ENCODE measurements at places on chromosomes 11 and 22.

DNA sequence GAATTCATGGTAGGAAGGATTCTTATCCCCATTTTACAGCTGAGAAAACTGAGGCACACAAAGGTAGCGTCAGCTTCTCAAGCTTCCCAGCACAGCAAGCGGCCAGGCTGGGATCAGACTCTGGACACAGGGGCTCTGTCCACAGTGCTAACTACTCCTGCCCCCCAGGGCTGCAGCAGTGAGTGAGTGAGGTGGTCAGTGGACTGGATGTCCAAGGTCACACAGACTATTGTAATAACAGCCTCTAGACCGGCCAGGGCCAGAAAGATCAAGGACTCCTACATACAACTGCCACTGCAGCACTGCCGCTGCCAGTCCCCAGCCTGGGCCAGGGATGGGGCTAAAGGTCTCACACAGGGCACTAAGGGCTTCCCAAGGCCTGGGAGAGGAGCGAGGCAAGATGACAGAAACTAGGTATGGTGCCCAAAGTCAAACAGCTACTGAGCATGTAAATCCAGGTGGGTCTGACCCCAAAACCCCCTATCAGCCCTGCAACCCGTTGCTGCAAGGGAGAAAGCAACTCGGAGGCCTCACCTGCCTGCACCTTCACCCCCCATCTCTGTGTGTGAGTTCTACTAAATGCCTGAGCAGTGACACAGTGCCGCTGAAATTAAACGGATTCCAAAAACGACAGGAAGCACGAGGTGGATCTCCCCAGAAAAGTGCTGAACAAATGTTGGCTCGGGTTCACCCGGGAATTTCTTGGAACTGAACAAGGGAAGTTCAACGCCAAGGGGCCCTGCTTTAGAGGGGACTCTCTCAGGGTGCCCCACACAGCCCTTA lies 161.8 kb upstream of the GRK3 start:
- peak; percentile 56 for DNase-seq

- no peak for DNase-seq
Measured at GRCh38 chr11:11432621-11433319, 79.7 kb upstream of the CSNK2A3 start.

DNA sequence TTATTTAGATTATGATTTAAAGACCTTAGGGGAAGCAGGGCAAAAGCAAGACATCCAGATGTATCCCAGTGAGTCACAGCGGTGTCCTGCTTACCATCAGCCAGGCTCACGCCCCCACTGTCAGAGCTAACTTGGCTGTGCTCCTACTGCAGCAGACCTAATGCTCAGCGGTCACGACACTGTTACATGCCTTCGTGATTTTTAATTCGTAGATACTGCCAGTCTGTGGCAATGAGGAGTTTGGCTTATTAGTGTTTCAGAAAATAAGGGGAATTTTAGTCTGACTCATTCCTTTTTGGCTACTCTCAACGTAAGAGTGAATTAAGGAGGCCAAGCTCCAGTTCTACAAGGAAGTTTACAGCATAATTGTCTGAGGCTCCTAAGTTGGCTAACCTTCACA lies 22.7 kb downstream of the EFCAB6 start:
- DNase-seq: peak; percentile 12

DNA sequence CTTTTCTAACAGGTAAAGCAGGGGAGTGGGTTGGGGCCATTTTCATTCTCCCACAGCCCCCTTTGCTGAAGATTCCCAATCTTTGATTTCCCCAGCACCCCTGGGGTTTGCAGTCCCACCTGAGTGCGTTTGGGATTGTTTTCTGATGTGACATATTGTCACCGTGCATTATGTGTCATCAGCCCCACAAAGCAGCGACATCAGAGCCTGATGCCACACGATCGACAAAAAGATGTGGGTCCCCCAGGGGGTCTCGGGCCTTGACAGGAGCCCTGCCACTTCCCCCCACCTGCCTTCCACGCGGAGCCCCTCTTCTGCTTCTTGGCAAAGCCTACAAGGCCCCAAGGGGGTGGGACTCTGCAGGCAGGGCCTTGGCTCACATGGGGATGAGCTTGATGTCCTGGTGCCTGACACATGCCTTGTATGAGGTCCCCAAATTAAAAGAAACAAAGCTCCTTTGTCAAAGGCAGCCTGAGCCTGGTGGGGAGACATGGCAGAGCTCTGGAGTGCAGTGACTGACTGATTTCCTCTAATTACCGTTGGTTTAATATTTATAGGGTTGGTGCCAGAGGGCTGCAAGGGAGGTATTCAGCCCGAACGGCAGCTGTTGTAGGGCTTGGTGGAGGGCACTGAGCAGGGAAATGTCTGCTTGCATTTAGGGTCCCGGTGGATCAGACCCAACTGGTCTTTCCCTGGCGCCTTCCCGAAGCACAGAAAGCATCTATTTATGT lies 149.2 kb downstream of the MIAT start:
- no peak for DNase-seq

GRCh38 chr11:61996933-61997332 lies 29.5 kb upstream of the FTH1 start:
- no peak for DNase-seq

- no peak for DNase-seq
Measured at GRCh38 chr11:26073646-26074045, 258.3 kb upstream of the ANO3 start.

GRCh38 chr11:64766881-64767280 lies 7.1 kb upstream of the PYGM start:
- no peak for DNase-seq

DNA sequence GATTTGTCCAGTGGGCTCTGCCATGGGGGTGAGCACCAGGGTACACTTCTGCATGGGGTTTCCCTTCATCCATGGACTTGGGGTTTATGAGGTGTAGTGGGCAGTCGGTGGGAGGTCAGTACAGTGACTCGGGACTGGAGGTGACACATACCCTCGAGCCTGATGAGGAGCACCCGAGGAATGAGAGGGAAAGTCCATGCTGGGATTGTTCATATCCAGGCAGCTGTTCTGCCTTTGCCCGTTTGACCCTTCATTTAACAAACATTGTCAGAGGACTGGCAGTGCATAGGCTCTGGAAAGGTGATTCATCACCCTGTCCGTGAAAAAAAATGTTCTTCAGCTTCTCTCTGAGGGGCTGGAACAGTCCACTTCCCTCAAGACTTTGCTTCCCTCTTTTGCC lies 2.7 kb downstream of the NAV2 start:
- peak; percentile 99 for DNase-seq

DNA sequence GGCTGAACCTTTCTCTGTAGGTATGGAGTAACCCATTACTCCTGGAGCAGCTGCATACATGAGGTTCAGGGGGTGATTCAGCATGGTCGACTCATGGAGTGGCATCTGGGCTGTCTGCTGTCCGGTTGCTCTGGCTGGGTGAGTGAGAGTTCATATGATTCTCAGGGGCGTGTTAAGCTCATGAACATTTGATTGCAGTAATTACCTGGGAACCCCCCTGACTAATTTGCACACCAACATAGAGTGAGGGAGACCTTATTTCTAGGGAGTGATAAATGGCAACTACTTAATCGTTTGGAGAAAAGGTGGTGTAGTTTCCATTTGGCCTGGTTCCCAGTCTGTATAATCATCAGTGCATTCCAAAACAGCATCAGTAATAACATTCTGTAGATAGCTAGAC lies 661.9 kb downstream of the ETS1 start:
- DNase-seq: no peak

DNA sequence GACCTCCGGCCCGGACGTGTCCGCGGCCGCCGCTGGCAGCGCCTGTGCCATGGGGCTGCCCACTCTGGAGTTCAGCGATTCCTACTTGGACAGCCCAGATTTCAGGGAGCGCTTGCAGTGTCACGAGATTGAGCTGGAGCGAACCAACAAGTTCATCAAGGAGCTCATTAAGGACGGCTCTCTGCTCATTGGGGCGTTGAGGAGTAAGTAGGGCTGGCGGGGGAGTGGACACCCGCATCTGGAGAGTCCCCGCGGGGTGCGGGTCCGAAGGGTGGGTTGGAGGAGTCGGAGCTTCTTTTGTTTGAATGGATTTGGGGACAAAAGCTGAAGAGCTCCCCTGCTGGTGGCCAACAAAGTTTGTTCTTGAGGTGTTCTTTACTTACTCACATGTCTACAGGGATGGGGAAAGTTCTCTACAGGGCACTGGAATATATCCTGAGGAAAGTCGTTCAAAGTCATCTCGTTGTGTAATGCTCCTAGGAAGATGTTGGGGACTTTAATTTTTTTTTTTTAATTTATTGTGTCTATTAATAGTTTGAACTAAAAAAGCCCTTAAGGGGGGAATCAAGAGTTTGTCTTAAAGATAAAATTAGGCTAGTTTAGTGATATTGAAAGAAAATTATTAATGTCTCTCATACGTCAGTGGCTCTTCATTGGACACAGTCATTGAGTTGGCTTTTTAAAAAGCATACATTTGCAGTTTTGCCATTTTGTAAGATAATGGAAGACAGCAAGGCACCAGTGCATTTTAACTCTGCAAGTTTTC lies 725 bp downstream of the ARHGAP42 start:
- DNase-seq: peak; percentile 90

- no peak for DNase-seq
Measured at GRCh38 chr11:128928400-128928799, 14.3 kb downstream of the TP53AIP1 start.

DNA sequence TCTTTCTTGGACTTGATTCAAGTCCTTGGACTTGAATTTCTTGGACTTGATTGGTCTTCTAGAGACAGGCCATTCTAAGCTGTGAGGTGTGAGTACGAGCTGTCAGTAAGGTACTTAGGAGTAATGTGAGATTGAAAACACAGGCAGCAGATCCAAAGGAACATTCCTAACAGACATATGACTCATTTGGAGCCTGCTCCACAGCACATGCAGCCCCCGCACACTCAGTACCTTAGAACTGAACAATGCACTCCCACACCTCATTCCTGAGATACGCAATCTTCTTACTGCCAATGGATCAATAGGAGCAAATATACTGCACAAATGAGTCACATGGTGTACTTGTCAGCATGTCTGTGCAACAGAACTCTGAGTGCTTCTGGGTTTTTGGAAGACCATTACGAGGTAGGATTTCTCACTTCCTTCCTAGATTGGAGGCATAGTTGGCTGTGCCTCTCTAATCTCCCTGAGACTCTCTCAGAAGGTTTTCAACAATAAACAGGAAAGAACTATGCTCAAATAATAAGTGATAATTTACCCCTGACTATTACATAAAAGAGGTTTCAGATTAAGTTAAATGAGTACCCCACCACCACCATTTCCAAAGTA lies 243.1 kb downstream of the KCNA4 start:
- no peak for DNase-seq

DNA sequence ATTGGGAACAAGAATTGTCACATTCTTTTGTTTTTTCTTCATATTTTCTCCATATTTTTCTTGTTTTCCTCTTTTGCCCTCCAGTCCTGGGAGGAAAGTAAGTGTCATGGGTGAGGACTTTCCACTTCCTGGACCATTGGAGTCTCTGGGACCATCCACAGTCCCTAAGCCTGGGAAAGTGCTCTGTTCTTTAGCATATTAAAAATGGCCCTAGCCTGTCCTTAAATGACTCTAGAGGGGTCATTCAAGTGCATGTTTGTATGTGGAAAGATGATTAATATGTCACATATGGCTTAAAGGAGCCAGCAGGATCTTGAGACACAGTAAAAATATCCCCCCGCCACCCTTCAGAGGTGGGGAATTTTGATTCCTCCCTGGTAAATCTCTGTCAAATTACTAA lies 20.1 kb upstream of the SCGB1D1 start:
- no peak for DNase-seq

DNA sequence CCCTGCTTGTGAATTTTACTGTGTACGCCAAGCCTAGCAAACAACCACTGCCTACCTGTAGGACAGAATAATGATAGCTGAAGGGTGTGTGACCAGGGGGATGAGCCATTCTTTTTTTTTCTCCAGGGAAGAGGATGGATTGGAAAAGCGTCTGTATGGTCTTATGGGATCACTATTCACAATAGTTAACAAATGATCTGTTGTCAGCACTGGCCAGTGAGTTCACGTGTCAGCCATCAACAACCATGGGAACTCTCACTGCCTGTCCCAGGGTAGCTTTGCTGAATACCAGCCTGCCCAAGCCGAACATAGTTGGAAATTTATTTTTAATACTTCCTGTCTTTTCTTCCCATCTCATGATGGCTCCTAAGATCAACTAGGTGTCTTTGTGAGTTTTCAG lies 170.2 kb downstream of the ST3GAL4 start:
- no peak for DNase-seq

GRCh38 chr11:126878913-126879482 lies 121.6 kb downstream of the KIRREL3 start:
- DNase-seq: no peak

DNA sequence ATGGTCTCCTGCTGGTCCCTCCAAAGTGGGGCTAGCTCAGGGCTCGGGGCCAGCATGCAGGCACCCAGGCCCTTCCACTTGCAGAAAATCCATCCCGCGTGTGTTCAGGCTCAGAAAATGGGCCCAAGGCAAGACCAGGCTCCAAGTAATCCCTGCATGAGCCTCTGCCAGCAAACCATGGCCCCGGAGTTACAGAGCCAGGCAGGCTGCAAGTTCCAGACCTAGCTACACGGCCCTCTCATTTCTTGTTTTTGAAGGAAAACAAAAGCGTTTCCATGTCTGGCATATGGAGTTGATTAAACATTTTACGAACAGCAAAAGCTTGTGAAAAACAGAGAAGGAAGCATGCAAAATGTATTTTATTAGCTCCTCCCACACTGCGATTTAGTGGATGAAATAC lies 29.7 kb downstream of the KIAA0930 start:
- DNase-seq: no peak

- DNase-seq: no peak
Measured at GRCh38 chr11:40302669-40303068, 1156.8 kb downstream of the LRRC4C start.

- no peak for DNase-seq
Measured at GRCh38 chr11:120389693-120390584, 53.7 kb downstream of the ARHGEF12 start.

DNA sequence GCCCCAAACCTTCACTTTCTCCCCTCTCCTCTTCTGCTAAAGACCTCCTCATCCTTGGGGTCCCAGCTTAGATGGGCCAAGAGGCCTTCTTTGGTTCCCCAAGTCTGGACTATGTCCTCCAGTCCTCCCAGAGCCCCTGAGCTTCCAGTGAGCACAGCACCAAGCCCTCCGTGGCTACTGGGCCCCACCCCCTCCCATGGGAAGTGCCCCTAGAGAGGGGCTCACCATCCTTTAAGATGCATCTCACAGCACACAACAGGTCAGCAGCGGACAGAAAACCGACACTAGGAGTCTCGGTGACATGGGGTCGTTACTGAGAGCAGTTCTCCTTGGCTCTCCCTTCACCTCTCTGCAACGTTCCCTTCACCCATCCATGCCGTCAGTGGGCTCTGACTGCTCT lies 2.7 kb downstream of the LRRC32 start:
- no peak for DNase-seq

GRCh38 chr11:18853086-18853720 lies 61.6 kb upstream of the PTPN5 start:
- peak; percentile 57 for DNase-seq

DNA sequence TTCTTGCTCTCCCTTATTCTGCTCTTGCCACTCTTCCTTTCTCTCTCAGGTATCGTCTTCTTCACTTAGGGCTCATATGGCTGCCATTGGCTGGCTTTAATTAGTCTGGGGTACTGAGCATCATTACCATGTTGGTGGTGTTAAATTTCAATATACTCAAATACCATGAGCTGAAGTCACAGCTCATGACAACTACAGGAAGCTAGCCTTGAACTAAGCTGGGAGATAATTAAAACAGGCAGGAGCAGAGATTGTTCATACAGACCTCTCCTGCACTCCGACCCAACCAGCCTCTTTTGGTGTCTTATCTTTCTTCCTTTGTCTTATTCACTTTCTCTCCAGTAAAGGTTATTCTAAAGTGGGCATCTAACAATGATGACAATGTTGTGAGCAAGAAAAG lies 130.9 kb upstream of the BLID start:
- no peak for DNase-seq
